GM03348 (cell line): ENCODE measurements at places on chromosomes 11 and 22.

DNA sequence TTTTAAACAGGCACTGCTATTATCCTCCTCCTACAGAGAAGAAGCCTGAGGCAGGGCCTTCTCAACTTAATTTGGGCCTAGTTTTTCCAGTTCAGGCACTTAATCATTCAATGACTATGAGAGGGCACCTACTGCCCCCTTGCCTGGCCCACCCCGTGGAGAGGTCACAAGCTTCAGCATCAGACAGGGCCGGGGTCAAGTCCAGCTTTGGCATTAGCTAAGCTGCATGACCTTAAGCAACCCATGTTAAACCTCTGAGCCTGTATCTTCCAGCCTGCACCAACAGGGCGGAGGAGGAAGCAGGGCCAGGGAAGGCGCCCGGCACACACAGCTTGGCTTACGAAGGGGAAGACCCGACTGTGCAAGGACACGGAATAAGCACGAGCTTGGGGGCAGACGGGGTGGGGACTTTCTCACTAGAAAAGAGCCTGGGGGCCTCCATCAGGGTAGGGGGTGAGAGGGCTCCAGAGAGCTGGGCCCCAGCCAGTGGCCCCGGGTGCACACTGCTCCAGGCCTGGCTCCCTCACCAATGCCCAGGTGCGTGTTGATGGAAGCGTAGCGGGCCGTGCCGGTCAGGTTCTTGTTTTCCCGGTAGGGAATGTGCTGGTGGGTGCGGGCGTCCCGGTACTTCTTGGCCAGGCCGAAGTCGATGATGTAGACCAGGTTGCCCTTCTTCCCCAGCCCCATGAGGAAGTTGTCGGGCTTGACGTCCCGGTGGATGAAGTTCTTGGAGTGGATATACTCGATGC is 16.9 kb downstream of the CSNK1E start:
- no peak for DNase-seq

GRCh38 chr22:43931771-43932170 is 8.2 kb downstream of the PNPLA3 start:
- no peak for DNase-seq

DNA sequence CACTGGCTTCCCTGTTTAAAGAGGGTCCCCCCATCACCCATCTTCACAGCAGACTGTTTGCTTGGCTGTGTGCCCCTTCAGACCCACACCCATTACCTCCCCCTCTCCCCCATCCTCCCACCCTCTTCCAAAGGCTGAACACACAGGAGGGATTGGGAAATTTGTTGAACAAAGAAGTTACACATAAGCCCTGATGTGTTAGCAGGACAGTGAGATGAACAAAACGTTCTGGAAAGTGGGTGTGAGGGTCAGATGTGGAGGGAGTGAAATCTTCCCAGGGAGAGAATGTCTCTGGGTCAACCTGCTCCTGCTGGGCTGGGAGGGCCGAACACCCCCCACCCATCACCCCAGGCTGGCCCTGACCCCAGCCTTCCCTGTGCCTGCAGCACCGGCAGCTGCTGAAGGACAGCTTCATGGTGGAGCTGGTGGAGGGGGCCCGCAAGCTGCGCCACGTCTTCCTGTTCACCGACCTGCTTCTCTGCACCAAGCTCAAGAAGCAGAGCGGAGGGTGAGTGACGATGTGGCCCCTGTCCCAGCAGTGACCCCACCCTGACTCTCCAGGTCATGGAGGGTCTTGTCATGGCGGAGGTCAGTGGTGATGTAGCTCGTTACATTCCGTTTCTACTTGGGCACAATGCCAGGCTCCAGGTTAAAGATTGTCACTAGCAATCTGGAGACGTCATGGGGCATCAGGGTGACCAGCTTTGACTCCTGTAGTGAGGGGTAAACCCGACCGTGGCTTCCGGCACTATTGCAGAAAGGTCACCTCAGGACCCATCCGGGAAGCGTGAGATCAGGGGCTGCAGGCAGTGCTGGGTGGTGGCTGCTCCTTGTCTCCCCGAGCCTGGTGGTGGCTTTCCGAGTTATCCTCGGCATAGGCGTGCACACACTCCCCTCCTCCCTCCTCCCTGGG is 103.5 kb downstream of the BCR start:
- DNase-seq: no peak

GRCh38 chr22:19991645-19992451 is 24.8 kb downstream of the ARVCF start:
- no peak for DNase-seq

DNA sequence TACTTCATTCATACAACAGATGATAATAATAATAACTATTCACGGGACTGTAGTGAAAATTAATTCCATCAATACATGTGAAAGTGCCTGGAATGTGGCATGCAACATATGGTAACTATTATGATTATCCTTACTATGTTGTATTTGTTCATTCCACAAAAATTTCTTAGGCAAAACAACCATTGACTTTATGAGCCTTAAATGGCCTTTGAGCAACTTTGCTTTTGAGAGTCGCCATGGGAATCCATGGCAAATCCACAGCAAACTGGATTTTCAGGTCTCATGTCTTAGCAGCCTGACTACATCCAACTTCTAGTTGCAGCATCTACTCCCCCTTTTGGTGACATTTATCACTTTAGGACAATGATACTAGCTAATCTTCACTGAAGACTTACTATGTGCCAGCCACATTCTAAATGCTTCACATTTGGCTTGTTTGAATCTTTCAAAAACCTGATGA is 56.8 kb downstream of the SLC1A2 start:
- peak; percentile 44 for DNase-seq

DNA sequence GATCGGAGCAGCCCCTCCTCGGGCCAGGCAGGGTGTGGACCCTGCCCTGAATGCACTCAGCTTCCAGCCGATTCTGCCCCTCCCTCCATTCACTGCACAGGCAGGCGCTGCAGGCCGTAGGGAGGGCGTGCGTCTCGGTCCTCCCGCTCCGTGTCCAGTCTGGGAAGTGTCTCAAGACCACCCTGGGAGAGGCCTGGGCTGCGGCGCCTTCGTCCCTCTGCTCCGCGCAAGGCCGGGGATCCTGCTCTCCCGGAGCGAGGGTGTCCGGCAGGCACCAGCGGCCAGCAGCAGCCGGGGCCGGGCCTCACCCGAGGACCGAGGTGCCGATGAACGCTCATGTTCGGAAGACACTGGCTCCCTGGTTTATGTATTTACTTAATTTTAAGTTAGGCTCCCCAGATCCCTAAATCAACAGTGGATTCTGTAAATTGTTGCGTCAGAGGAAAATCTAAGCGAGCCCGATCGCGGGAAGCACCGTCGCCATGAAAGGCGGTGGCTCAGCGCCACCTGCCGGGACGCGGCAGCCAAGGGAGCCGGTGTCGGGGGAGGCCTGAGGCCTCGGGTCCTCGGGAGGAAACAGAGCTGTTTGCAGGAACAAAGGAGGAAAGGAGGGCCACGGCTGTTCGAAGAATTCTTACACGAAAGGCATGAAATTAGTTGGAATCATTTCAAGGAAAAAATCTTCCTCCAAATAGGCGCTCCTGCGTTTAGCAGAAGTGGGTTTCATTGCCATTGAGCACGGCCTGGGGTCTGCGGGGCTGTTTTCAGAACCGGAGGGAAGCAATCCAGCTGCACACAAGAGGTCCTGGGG is 195.3 kb downstream of the BRD1 start:
- DNase-seq: peak; percentile 94

DNA sequence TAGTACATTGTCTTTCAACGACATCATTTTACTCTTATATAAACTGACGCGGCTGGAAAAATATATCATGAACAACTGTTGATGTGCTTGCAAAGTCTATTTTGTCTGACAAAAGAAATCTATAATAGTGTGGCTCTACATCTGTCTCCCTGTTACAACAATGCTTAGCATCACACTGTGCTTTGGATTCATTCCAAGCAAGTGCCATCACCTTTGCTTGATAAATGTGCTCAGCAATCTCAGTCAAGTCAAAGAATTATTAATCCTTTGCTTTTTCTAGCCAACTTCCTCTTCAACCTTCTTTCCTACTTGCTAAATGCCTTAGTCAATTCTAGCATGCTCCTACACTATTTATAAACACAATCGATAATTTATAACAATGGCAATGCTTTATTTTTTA is 140.5 kb downstream of the FCHSD2 start:
- no peak for DNase-seq

DNA sequence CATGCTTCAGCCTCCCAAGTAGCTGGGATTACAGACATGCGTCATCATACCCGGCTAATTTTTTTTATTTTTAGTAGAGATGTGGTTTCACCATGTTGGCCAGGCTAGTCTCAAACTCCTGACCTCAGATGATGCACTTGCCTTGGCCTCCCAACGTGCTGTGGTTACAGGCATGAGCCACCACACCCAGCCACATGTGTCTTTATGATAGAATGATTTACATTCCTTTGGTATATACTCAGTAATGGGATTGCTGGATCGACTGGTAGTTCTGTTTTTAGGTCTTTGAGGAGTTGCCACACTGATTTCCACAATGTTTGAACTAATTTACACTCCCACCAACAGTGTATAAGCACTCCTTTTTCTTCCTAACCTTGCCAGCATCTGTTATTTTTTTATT is 276.2 kb downstream of the METTL15 start:
- no peak for DNase-seq

GRCh38 chr11:45880772-45881570 is 4.5 kb upstream of the MAPK8IP1 start:
- DNase-seq: no peak

- DNase-seq: no peak
Observed at GRCh38 chr22:27679176-27679575, 122.4 kb downstream of the MN1 start.

DNA sequence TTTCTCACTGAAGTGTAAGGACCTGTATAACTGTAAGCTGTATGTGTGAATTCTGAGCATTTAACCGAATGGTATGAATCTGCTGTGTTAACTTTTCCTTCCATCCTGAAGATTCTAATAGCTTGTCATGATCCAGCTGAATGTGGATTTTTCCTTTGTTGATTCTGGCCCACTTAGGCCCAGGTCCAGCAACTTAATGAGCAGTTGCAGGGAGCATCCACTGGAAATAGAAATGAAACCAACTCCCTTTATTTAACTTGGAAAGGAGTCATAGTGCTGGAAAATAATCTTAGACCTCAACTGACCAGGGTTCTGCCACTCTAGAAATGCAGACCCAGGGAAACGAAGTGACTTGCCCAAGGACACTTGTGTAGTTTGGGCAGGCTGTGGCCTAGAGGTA is 142.3 kb upstream of the MTNR1B start:
- no peak for DNase-seq

- DNase-seq: no peak
Observed at GRCh38 chr22:38565441-38565840, 4.5 kb downstream of the DMC1 start.

GRCh38 chr11:40732132-40732531 is 727.3 kb downstream of the LRRC4C start:
- no peak for DNase-seq

DNA sequence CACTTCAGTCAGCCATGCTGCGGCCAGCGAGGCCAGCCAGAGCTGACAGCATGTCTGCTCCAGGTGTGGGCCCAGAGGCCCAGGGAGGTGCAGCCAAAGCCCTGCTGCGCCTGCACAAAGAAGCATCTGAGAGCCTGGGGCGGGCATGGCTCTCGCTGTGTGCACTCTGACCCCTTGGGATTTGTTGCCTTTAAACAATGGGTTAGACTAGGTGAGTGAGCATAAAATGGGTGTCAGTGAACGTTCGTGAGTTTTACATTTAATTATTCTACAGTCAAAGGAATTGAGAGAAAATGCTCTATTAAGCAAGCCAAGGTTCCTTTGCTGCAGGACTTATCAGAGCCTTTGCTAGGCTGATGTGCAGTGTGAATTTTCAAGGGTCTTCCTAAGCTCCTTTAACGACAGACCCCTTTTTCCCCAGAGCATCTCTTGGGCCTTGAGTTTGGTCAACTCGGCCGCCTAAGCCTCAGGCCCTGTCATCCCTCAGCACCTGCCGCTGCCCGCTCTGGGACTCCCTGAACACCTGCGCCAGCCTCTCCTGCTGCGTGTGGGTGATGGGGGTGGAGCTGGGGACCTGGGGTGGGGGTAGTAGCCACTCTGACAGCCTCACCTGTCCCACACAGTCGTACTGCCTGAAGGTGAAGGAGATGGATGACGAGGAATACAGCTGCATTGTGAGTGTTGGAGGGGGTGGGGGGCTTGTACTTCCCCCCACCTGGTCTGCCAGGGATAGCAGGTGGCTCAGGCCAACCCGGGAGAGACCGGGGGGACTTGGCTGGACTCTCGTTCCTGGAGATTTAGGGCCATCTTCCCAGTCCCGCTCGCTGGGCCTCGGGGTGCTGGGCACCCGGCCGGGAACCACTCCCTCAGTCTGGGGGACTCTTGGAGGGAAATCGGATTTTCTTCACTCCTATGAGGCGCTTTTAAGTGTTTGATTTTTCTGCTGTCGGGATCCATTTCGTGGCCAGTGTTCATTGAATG is 10.5 kb downstream of the SLC16A8 start:
- no peak for DNase-seq

GRCh38 chr11:92136797-92137196 is 87.8 kb upstream of the FAT3 start:
- no peak for DNase-seq

DNA sequence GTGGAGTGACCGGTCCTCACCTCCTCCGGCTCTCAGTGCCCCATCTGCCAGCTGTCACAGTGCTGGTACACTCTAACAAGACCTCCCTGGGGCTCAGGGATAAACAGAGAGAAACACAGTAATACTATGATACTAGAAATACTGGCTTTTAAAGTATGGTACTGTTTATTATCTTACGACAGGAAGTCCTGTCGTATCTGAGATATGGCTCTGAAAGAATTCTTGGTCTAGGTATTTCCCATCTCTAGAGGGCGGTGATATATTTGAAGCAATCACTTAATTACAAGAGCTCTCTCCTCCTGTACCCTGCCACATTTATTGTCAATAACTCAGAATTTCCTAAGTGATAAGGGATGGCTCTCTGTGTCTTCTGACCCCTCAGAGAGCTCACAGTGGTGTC is 119.1 kb downstream of the RRM1 start:
- no peak for DNase-seq

DNA sequence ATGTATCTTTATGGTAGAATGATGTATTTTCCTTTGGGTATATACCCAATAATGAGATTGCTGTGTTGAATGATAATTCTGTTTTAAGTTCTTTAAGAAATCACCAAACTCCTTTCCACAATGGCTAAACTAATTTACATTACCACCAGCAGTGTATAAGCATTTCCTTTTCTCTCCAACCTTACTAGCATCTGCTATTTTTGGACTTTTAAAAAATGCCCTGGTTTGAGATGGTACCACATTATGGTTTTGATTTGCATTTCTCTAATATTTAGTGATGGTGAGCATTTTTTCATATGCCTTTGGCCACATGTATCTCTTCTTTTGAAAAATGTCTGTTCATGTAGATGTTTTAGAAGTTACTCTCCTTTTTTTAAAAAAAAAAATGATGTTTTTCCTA is 142.0 kb downstream of the METTL15 start:
- no peak for DNase-seq

DNA sequence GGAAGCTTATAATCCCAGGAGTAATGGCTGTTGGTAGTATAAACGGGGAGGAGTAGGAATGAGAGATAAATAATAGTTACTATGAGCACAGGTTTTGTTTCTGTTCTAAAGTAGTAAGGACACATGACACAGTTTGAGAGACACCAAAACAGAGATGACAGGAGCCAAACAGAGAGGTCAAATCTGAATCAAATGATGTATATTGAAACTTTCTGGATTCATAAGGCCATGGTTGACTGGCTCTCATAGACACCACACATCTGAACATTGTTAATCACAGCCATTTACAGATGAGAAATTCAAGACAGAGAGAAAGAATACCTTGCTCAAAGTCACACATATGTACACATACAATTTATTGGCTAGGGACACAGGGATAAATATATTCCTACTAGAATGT is 63.4 kb upstream of the UCP3 start:
- no peak for DNase-seq
